ENCODE measurements at places on chromosomes 4 and X. TPM values are rescaled to one million over a fixed set of nuclear protein-coding genes. Genes with fewer than 3 reads are reported as not detected.
A peak's percentile ranks its signal among the peaks of the same experiment; 100 is the strongest.

DNA sequence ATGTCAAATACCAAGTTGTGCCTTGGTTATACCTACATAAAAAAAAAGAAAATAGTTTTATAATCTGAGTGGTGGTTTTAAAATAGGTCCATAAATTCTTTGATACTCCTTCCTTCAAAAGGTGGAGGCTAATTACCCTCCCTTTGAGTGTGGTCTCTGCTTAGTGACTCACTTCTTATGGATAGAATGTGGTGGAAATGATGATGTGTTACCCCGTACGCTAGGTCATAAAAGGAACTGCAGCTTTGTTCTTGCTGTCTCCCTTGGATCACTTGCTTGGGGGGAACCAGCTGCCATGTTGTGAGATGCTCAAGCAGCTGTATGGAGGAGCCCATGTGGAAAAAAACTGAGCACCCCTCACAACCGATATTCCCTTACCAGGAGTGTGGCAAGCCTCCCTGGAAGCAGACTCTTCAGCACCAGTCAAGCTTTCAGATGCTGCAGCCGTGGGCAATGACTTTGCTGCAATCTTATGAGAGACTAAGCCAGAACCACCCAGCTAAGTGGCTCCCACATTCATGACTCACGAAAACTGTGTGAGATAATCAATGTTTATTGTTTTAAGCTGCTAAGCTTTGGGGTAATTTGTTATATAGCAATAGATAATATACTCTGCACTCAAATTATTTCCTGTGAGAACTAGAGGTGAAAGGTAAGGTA, 195.0 kb upstream of the GATB start:
- DNase-seq = no peak

- DNase-seq = no peak
Observed at GRCh38 chr4:25310066-25310802, 2.3 kb upstream of the ZCCHC4 start.

DNA sequence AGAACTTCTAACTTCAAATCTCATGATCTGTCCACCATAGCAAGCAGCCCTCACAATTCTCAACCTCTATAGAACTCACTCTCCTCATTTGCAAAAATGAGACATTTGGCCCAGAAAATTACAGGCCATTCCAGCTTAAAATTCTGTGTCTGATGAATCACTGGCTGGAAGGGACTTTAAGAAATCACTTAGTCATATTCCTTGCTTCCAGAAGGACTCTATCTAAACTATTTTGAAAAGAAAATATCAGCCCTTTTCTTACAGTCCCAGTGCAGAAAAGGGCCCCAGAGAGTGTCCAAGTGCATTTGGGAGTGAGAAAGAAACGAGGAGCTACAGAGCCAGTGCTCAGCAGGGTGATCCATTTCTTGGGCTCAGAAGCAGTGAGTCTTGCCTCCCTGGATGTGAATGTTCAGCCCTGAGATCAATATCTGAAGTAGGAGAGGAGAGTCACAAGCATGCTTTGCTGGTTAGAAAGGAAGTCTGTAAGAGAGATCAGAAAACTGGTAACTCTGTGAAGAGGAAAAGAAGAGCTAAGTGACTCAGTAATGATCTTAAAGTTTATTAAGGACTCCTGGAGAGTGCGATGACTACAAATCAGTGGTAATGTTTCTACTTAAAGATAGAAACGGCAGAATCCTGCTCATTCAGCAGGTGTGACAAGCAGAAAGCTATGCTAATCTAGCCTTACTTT, 139.8 kb downstream of the PALLD start:
- DNase-seq = no peak

GRCh38 chr4:129143359-129143758, 47.4 kb downstream of the C4orf33 start:
- no peak for DNase-seq

DNA sequence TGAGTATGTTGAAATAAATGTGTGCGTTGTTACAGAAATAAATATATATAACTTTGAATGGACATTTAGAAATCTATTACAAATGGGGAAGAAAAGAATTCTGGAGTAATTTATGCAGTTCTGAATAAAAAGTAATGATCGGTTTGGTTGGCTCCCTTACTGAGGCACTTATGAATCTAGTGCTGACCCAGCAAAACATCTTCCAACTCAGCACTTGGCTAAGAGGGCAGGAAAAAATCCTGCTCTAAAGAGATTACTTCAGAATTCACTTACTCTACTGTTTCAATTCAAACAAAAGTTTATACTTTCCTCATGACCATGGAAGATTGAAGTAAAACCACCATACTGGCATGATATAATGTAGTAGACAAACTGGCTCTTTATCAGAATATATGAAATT, 123.9 kb upstream of the RXFP1 start:
- no peak for DNase-seq

- DNase-seq = no peak
Observed at GRCh38 chr4:35772291-35772690, 472.0 kb downstream of the ARAP2 start.

DNA sequence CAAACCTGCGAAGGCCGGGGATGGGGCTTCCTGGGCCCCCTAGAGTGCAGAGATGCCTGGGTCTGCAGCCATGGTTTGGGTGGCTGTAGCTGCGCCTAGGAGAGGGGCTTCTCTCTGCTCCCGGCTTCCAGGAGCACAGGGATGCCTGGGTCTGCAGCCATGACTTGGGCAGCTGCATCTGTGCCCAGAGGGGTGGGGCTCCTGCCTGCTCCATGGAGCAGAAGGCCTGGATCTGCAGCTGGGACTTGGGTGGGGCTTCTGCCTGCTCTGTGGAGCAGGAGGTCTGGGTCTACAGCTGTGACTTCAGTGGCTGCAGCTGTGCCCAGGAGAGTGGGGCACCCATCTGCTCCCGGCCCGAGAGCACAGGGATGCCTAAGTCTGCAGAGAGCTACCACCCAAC, 20.8 kb downstream of the SPON2 start:
- DNase-seq = no peak

GRCh38 chr4:123813901-123814300, 417.3 kb downstream of the SPRY1 start:
- DNase-seq = no peak

DNA sequence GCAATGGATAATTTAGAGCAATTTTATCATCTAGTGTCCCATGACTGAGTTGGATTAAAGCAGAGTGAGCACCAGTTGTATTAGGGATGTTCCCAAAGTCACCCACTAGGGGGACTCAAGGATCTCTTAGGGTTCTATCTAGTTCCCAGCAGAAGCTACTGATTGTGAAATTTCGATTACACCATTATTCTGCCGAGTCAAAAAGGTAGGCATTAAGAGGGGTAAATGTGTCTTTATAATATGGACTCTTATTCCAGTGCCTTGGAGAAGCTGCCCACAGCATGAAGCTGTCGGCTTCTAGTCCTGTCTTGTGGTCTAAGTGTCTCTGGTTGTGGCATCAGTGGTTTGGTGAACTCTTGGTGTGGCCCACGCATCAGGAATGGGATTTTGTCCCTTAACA, 53.3 kb downstream of the RGS12 start:
- no peak for DNase-seq

DNA sequence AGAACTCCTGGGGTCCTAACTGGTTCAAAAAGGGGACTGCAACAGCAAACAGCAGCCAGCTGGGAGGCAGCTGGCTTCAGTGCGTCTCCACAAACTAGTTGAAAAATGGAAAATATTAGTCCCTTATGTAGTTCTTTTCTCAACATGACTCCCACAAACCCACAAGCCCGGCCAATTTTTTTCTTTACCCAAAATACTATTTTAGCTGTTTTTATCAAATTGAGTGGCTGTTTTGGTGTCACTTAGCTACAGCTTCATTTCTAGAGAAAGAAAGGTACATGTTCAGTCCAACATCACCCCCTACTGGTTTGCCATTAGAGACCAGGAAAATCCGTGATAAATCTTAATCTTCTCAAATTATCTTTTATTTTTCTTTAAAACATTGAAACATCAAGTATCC, 97.2 kb downstream of the GUCY2F start:
- DNase-seq = no peak

DNA sequence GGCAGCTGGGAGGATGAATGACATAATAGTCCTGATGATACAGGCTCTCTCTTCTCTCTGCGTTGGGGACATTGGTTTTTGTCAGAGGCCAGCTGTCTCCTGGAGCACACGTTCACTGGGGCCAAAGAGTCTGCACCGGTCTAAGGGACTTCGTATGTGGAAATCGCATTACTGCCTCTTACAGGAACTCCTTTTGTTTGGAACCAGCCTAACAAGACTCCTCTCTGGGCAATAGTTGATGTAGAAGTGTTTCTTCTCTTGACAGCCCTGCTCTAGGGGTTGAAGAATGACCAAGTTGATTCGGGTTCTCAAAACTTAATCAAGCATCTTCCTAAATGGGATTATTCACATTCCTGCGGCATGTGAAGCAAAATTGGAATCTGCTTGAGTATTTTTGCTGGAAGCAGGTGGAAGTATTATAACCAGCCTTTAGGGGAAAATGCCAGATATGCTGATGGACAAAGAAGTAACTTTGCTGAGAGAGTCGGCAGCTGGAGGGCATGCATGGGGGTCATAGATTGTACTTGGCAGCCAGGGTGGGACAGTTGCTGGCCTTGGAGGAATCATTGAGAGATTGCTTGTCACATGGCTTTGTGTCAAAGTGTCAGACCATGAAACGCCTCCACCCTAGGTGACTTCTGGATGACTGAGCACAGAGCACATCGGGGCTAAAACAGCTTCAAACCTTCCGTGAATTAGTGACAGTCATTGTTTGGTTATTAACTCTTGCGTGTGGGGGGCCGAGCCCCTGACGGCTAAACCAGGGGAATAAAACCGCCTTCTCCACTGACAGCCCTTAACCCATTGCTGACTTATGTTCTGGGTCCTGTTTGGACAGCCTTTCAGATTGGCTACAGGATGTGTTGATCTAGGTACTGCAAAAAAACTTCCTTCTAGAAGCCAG, 34.4 kb upstream of the SLC34A2 start:
- DNase-seq = no peak

DNA sequence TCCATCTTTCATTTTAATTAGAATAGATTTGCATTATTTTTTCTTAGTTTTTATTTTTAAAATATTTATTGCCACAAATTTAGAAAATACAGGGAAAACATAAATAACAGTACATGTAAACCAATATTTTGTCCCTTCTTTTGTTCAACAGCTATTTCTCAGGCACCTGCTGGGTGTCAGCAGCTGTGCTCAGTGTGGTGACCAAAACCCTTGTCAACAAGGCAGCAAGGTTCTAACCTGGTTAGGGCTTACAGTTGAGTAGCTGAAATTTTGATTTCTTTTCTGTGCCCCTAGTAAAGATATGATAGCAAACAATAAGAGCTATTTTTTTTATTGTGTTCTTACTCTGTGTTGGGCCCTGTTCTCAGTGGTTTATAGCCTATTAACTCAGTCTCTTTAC, 128.1 kb downstream of the PTTG2 start:
- no peak for DNase-seq

DNA sequence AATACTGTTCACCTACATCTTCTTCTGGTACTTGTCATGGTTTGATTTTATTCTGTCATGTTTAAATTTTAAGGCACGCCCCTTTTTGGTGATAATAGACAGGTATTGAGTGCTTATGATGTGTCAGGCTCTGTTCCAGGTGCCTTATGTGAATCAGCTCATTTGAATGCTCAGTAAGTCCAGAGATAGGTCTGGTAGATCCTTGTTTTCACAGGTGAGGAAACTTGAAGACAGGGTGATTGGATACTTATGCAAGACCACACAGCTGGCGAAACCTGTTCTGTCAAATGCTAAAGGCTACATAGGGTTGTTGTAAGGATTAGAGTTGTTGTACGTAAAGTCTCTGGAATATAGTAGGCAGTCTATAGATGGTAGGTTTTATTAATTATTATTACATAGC, 9.6 kb upstream of the SLC25A14 start:
- no peak for DNase-seq

GRCh38 chr4:188043154-188043553, 47.6 kb downstream of the ZFP42 start:
- no peak for DNase-seq

DNA sequence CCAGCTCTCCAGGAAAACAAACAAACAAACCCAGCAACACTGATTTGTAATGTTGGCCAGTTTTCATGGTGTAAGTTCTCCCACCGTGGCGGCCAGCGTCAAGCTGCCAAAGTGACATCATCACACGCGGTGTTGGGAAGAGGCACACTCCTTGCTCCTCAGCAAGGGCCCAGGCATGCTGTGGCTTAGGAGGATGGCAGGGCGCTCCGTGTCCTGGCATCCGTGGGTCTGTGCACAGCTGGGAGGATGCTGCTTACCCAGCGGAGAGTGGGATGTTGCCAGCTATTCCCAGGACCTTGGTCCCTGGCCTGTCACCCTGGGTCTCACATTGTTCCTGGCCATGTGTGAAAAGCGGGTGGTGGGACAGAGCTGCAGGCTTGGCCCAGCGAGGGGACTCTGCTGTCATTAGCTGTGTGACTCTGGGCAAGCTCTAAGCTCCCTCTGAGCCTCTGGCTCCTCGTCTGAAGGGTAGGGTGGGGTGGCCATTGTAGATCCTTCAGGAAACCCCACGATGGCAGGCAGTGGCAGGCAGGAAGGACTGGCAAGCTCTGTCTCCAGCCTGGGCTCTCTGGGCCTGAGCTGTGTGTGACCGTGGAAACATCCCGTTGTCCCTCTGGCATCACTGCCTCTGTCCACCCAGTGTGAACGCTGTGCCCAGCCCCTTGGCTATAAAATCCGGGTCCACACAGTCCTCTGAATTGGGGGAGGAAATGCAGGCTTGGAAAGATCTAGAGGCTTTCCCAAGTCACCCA, 10.8 kb downstream of the PSAPL1 start:
- DNase-seq = peak; percentile 9

DNA sequence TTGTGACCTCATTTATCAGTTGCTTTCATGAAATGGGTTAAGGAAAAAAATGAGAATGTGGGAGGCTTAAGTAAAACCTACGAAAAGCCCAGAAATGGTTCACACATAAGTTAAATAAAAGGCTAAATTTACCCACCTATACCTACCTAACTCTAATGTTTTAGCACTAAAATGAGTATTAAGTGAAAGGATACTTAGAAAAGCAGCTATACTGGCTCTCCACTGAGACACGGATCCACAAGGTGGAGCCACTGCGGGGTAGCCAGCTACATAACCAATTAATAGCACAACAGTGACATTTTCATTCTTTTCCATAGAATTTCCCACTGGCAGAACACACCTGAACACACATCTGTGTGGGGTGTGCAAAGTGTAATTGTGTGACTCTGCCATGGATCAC, 101.9 kb downstream of the MAML3 start:
- DNase-seq = peak; percentile 50

DNA sequence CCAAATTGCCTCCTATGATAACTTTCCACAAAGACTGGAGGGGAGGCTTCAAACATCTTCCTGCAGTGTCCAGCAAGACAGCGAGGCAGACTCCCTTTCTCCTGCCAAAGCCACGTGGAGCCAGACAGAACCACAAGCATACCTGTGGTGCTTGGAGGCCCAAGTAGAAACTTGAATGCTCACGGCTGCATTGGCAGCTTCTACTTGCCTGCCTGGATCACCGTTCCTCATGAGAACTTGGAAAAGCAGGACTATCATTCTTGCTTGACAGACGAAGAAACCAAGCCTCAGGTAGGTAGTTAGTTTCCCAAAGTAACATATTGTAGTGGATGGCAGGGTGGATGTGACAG, 216.3 kb upstream of the SFRP2 start:
- no peak for DNase-seq

The TLL1 gene
- total RNA-seq = not detected

The PCDH10 gene
- not detected for total RNA-seq

The NXF3 gene
- not detected for total RNA-seq

The CYLC1 gene
- total RNA-seq = not detected

The GPC3 gene
- 0.08 TPM for total RNA-seq

The PFKFB1 gene
- total RNA-seq = 0.60 TPM

The CPZ gene
- 0.48 TPM for total RNA-seq

The SUPT20HL2 gene
- not detected for total RNA-seq
